ENCODE measurements at places on chromosomes 3 and 15.

GRCh38 chr15:58070801-58071418, 5.4 kb upstream of the ALDH1A2 start:
- no peak for DNase-seq

DNA sequence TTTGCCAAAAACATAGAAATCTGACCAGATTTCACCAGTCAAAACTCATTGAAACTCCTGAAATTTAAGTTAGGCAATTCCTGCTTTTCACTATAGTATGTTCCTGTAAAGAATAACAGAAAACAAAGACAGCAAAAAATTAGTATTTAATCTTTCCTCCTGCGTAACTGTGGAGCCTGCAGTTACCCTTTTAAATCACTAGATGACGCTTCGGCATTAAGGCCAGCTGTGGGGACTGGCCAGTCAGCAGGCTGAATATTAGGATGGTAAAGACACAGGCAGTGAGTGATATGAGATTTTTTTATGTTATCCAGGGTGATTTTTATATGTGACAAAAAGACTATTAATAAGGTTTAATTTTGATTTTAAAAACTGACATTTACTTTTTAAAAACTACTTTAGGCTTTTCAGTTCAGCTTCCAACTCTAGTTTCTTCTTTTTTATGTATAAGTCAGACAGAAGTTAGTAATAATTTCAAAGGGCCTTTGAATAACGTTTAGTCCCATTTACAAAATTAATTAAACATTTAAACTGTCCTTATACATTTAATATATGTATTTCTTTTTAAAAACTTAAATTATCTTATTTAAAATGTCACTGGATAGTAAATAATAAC, 165.1 kb downstream of the PPM1L start:
- DNase-seq, result no peak

DNA sequence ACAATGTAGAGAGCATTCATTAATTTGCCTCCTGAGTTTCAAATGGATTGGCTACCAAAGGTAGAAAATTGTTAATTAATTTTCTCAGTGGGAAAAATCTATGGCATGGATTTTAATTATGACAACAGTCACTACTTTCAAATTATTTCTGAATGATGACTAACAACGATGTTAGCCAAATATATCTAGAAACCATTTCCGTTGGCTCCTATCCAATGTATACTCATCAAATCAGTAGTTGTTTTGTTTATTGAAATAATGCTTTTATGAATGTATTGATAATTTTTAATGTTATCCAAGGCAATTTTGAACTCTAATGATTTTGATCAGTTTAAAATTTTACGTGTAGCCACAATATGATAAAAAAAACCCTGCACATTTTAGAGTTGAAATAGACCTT, 333.4 kb downstream of the NAALADL2 start:
- DNase-seq, result no peak

- no peak for DNase-seq
Observed at GRCh38 chr15:34802371-34802770, 7.0 kb upstream of the ACTC1 start.

DNA sequence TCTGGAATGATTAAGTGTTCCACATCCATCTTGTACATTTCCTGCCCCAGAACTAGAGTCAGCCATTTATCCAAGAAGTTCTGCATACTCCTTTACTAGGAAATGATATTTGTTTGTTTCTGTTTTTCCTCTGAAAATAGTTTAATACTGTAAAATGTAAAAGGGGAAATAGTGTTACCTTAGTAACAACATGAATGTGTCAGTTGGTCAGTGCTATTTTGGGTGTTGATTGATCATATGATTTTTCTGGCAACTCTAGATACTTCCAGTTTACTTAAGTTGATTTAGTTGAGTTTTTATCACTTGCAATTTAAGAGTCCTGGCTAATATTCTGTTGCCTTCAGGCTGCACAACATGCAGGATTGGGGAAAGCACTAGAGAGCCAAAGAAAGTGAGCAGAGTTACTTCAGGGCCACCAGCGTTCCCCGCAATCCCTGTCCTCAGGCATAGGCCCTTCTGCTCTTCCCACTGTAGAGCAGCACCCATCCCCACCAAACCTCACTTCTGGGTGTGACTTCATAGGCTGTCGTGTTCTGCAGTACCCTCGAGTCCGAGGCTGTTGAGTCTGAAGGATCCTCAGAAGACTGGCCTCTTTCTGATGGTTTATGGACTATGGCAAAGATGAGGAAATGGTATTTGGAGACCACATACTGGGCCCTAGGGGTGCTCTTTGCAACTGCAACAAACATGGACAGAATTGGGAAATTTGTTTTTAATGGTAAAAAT, 69.0 kb downstream of the CHD2 start:
- DNase-seq, result no peak

- DNase-seq, result no peak
Observed at GRCh38 chr15:73369154-73369694, 466 bp upstream of the HCN4 start.

GRCh38 chr3:54668236-54668635, 259.6 kb downstream of the LRTM1 start:
- DNase-seq, result no peak

DNA sequence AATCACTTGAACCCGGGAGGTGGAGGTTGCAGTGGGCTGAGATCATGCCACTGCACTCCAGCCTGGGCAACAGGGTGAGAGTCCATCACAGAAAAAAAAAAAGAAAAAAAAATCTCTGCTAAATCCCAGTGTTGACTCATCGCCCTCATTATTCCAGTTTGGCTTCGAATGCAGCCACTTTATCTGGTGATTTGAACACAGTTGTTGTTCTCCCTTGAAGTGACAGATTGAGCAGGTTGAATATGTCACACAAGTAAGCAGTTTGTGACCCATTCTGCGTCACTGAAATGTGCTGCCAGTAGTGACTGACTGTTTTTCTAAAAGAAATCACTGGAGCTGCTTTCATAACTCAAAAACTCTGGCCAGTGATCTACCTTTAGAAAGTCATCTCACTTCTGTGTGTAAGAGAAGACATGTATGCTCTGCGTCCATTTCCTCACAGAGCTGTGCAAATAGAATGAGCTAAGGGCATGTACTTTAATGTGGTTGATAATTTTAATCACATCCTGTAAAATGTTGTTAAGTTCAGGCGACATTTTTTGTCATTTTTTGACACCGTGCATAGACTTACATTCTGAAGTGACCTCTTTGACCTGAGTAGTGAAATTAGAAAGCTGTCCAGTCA, 12.5 kb downstream of the DOCK3 start:
- no peak for DNase-seq

DNA sequence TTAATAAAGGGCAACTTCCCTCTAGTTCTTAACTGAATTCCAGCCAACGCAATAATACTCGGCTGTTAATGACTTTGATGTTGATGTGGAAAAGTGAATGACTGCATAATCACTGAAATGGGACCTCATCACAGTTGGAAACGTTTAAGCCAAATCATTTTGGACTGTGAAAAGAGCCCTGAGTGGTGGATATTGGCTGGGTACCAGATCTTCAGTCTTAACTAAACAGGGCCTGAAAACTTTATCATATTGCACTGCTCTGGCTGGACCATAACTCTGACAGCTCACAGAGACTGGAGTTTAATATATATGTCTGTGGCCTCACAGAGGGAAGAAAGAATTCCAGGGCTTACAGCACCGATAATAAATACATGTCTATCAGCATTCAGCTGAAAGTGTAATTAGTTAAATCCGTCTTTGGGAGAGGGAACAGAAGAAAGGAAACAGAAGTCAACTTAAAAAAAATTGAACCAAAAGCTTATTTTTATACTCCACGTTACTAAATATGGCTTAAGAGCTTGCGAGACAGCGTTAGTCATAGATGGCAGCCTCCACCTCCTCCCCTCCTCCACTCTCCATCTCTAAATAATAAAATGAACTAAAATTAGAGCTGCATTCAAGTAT, 222.3 kb upstream of the CDIN1 start:
- no peak for DNase-seq

GRCh38 chr3:190132371-190132770, 11.7 kb upstream of the P3H2 start:
- DNase-seq, result no peak

DNA sequence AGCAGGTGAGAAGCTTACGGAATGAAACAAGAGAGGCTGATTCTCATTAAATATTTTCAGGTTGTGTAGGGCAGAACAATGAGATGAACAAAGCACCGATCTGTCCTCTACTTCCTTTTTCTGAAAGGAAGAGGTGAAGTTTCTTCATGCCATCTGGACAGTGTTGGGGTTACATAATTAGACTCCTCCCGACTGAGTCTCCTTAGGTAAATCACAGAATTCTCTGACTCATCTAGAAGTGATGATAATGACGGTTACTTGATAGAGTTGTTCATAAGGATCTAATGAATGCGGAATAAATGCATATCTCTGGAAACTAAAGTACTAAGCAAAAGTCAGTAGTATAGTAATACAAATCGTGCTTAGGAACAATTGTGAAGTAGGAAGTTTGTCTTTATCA, 21.2 kb downstream of the CRTC3 start:
- DNase-seq, result no peak

DNA sequence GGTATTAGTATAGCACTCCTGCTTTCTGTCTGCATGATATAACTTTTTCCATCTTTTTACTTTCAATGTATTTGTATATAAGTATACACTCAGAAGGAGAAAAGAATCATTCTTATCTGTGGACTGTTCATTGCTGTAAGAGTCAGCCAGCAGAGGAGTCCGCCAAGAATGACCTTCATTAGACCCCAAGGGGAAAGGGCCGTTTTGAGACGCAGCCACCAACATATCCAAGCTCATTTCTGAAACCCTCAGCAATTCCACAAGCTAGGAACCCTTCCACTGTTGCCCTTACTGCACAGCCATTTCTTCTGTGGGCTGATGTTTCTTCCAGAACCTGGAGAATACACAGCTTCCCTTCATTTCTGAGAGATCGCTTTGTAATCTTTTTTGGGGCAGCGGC, 301.8 kb downstream of the ADAMTS17 start:
- DNase-seq, result no peak

GRCh38 chr15:78213956-78214355, 20.4 kb downstream of the ACSBG1 start:
- no peak for DNase-seq

- DNase-seq, result no peak
Observed at GRCh38 chr3:51304230-51304629, 80.9 kb upstream of the MANF start.

GRCh38 chr3:71565316-71565715, 18.2 kb downstream of the FOXP1 start:
- DNase-seq, result no peak

DNA sequence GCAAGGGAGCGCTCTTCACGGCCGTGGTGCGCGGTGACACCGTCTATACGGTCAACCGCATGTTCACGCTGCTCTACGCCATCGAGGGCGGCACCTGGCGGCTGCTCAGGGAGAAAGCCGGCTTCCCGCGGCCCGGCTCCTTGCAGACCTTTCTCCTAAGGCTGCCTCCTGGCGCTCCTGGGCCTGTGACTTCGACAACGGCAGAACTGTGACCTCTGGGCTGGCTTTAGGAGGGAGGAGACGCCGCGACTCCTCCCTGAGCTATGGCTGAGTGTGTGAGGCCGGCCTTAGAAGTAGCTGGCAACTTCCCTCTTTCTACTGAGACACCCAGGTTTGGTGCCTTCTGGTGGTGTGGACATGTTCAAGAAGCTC, 1.4 kb downstream of the KBTBD13 start:
- DNase-seq, result no peak

DNA sequence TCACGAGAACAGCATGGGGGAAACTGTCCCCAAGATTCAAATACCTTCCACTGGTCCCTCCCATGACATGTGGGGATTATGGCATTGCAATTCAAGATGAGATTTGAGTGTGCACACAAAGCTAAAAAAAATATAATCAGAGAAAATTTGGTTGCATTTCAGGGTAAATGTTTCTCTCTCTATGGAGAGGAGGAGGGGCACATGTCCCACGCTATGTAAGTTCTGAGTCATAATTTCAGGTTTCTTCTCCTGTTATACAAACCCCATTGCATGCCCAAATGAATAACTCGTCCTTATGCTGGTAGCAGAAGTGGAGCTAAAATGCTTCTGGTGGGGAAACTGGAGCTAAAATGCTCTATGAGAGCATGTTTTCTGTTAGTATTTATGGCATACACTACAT, 209.7 kb upstream of the DCBLD2 start:
- no peak for DNase-seq

DNA sequence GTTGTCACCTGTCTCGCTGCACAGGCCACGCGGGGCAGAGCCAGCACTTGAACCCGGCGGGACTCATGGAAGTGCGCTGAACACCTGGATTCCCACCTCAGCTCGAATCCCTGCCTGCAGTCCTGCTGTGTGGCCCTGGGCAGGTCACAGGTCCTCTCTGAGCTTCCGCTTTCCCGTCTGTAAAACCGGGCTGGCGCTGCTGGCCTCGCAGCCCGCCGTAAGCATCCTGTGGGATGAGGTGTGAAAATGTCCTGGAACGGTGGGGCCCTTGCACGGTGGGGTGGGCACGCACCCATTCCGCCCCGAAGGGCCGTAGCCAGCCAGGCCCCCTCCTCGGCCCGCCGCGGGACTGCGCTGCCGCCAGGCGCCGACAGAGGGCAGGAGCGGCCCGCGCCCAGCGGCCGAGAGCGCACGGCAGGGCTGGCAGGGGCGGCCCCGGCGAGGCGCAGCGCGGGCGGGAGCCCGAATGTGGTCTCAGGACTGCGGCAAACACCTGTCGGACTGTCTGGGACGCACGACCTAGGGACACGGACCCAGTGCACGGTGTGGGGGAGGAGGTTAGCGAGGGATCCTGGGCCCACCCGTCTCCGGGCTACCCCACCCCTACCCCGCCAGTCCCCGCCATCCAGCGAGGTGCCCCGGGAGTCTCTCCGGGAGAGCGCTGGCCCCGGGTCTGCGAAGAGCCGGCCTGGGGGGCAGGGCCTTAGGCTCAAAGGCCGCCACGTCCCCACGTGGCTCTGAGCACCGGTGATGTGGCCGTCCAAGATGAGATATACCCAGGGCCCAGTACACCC, 40.4 kb downstream of the DNAJB8 start:
- peak; percentile 39 for DNase-seq

- DNase-seq, result no peak
Observed at GRCh38 chr3:170421758-170422157, 3.1 kb downstream of the CLDN11 start.

GRCh38 chr3:110485389-110485788, 586.2 kb upstream of the NECTIN3 start:
- no peak for DNase-seq

All from left lung (tissue), 14 donors.